B cell (primary cell): ENCODE measurements at places on chromosomes 11 and 22.
A peak's percentile ranks its signal among the peaks of the same experiment; 100 is the strongest.

DNA sequence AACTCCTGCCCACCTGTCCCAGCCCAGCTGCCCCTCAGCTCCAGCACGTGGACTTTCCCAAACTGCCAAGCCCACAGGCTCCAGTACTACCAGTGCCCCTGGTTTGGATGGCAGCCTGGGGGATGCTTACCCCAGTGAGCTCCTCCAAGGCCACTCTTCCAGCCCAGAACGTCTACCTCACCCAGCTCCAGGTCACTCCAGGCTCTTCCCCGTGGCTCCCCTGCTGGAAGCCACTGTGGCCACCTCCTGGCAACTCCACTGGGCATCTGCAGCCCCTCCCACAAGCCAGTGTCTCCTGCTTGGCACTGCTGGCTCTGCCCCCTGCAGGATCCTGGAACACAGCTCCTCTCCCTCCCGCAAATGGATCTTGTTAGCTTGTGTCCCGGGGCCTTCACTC, 29.3 kb downstream of the LMO1 start:
- DNase-seq, result no peak

DNA sequence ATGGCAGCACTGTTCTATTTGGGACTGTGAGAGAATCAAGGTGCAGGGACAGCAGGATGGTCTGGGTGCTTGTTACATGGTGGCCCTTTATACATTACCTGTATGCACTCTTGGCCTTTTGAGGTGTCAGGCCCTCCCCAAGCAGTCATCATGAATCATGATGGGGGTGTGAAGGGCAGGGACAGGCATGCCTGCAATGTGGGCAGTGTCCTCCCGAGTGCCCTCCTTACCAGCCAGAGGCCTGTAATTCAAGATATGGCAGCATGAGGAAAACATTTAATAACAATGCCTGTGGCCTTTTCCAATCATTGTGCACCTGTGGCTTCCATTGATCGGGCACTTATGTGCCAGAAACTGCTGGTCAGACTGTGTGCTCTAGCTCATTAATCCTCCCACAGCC, 25.5 kb upstream of the CYP2D6 start:
- DNase-seq, result no peak

GRCh38 chr11:13480198-13480597, 15.6 kb downstream of the PTH start:
- no peak for DNase-seq

DNA sequence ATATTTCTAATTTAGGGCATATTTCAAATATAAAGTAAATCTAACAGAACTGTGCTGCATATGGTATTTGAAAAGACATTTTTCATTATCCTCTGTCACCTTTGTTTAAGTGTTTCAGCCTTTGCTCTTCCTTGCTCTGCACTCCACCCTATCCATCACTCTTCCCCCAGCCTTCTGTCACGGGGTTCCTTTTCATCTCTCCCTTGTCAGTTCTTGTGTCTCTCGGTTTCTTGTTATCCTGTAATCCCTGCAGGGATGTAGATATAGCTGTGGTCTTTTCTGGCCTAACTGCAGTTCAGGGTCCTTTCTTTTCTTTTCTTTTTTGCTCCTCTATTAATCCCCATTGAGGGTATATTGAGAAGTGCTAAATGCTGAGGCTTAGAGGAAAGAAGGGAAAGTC, 261.9 kb downstream of the DCDC1 start:
- DNase-seq, result no peak

DNA sequence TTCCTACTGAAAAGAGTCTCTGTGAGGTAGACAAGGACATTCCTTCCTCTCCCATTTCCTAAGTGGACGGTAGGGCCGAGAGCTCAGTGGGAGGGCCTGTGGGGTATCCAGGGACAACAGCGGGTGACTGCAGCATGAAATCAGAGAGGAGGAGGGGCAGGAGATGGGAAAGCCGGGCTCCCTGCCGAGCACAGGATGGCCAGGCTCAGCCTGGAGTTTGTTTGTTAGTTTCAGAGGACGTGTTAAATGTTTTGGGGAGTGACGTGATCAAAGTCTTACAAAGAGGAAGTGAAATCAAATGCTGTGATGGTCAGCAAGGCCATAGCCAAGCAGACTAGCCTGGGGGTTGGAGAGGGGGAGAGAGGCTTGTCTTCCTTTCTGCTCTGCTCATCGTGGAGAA, 152.7 kb downstream of the ADAMTS15 start:
- no peak for DNase-seq

DNA sequence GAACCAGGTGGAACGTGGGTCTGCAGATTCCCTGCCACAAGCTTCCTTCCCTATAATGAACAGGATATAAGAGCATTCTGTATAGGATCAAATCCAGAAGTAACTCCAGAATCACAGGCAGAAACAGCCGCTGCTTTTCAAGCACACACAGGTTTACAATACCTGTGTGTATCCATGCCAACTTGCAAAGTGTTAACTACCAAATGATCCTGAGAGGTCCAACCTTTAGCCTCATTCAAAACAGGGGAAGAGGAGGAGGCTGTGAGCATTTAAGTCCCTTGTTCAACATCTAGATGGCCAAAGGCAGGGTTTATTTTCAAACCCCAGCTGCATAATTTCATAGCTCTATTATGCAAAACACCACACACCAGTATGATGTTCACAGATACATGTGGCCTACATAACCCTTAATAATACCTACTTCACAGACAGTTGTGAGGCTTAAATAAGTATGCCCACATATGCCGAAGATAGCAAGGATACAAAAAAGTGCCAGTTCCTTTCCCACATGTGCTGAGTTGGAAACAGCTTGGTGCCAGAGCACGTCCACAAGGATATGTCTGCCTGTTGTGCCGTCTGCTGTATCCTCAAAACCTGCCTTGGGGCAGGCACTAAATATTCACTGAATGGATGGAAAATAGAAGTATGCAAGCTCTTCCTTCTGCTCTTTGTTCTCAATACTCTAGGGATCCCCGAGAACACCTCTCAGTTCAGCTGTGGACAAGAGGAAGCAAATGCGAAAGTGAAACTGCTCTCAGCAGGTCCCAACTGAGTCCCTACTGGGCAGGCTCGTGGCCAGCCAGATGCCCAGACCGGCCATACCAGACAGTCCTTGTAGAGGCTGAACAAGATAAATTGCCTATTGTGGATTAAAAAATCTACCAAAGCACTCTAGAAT, 66.8 kb downstream of the LARGE1 start:
- DNase-seq, result peak; percentile 71

- peak; percentile 46 for DNase-seq
Observed at GRCh38 chr11:3642071-3642951, 519 bp upstream of the ART5 start.

GRCh38 chr11:107683061-107683460, 28.8 kb downstream of the SLN start:
- no peak for DNase-seq

GRCh38 chr11:59187587-59187986, 15.7 kb downstream of the DTX4 start:
- no peak for DNase-seq

DNA sequence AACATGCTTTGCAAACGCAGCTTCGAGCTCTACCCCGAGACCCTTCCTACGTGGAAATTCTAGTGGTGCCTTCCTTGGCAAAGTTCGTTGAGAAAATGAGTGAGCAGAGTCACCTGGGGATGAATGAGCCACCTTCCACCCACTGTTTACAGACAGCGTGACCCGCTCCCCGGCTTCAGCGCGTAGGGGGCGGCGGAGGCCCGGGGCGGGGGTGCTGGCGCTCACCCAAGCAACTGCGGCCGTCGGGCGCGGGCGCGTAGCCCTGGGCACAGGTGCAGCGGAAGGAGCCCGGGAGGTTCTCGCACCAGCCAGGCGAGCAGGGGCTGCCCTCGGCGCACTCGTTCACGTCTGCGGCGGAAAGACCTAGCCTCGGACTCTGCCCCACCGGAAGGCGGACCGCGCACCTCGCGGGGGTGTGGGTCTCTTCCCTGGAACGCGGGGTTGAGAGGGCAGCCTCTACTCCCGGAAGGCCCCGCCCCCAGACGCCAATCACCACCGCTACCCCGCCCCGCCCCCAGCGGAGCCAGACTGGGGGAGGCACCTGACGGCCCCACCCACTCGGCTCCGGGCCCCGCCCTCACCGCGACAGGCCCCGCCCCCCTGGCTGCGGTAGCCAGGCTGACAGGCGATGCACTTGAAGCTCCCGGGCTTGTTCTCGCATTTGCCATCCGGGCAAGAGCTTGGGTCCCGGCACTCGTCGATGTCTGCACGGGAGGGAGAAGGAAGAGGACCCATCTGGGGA, 11.8 kb downstream of the LTBP3 start:
- peak; percentile 98 for DNase-seq

DNA sequence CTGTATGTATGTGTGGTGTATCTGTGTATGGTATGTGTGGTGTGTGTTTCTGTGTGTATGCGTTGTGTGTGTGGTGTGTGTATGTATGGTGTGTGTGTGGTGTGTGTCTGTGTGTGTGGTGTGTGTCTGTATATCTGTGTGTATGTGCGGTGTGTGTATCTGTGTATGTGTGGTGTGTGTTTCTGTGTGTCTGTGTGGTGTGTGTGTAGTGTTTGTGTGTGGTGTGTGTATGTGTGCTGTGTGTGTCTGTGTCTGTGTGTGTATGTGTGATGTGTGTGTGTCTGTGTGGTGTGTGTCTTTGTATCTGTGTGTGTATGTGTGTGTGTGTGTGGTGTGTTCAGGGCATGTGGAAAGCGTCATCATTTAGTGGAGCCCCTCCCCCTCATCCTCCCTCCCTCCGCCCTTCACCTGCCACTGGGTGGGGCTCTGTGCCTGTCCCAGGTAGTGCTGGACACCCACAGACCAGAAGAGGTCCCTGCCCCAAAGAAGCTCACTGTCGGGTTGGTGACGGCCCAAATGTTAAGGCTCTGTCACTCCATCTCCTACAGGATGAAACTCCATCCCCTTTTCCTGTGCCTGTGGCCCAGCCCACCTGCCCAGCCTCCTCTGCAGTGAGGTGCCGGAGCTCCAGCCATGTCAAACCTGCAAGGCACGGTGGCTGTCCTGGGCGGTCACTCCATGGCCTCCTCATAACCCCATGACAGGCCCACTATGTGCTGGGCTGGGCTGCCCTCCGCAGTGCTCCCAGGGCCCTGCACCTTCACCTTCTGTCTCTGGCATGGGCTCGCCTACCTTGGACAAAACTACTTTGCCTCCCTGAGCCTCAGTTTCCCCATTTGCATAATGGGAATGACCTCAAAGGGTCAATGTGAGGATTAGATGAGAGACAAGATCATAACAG, 23.4 kb upstream of the SHISAL1 start:
- DNase-seq, result no peak

GRCh38 chr11:85295694-85296271, 331.4 kb downstream of the DLG2 start:
- DNase-seq, result no peak

GRCh38 chr11:39741066-39741465, 1718.4 kb downstream of the LRRC4C start:
- no peak for DNase-seq

DNA sequence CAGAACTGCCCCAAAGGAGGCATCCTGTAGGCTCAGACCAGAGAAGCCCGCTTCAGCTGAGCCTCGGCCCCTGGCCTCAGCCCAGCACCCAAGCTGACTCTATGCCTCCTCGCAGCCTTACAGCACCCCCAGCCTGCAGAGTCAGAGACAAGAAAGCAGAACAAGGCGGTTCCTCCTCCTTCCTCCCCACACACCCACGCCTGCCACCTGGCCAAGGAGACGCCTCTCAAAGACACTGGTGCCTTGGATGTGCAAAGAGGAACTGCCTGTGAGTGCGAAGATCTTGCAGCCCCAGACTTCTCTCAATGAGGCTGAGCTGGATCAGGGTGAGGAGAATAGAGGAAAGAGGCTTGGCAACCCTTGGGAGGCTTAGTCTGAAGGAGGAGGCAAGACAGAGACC, 60.2 kb downstream of the PDE2A start:
- peak; percentile 90 for DNase-seq

DNA sequence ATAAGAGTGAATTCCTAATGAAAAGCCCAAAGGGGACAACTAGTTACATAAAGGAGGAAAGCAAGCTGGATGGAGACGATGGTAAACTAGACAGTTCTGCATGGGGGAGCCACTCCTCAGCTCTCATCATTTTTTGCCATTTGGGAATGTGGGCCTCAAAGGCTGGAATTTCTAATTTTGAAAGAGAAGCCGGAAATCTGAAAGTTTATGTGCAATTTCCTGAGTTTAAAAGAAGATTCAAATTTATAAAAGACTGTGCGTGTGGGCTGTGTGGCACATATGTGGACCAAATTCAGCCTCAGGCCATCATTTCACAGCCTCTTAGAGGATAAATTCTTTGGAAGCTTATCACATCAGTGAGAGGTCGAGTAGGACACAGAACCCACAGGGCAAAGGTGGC, 18.3 kb upstream of the CRY2 start:
- no peak for DNase-seq

GRCh38 chr22:45777046-45777851, 105.6 kb downstream of the ATXN10 start:
- DNase-seq, result no peak

DNA sequence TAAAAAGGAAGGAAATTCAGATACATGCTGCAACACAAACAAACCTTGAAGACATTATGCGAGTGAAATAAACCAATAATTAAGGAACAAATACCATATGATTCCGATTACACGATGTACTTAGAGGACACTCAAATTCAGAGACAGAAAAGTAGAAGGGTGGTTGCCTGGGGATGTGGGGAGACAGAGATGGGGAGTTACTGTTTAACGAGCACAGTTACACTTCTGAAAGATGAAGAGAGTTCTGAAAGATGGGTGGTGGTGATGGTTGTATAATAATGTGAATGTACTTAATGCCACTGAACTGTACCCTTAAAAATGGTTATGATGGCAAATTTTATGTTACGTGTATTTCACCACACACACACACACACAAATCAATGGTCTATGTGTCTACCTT, 14.7 kb downstream of the ZBTB44 start:
- DNase-seq, result no peak

GRCh38 chr22:43922123-43922522, 1.5 kb upstream of the PNPLA3 start:
- DNase-seq, result no peak

DNA sequence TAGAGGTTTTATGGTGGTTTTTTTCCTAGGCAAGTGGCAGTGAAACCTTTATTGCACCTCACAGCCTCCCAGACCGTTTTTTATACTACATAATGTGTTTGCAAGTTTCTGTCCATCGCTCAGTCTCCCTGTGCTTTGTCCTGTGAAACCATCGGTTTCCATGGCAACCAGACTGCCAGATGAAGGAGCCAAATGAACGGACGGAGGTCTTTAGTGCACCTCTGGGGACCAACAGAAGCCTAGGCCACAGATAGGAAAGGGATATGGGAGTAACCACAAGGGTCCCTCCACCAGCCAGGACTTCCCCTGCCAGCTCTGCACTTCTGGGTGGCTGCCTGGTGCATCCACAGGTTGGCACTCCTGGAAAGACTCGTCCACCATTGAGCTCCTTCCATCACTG, 165.0 kb downstream of the CHST1 start:
- no peak for DNase-seq

DNA sequence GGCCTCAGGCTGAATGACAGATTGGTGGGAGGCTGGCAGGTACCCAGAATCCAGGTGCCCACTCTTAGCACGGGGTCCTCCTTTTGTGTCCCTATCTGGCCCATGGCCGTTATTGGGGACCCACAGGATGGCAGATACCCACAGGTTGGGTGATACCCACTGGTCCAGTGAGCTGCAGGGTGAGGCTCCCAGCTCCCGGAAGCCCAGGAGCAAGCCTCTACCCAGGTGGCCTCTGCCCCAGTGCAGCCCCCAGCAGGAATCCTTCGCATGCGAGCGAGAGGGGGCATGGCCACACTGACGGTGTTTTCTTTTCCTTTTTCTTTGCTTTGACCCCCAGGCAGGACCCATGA, 116.1 kb downstream of the PHF21B start:
- no peak for DNase-seq
